ENCODE measurements at places on chromosomes 13 and 19.

DNA sequence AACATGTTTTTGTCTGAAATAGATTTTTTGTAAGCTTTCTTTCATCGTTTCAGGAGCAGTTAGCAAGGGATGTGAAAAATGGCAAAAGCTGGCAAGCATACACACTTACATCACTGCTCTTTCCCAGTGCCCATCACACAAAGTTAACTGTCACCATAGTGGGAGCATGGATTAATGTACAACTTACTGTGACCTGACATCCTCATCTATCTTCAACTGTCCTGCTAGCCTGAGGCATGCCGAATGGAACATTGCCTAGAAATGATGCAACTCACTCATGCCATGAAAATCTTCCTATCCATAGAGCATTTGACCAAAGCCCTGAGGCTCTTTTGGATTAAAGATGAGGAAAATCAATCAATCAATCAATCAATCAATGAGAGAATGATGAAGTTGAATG lies 491.7 kb upstream of the SLC10A2 start:
- no peak for DNase-seq

DNA sequence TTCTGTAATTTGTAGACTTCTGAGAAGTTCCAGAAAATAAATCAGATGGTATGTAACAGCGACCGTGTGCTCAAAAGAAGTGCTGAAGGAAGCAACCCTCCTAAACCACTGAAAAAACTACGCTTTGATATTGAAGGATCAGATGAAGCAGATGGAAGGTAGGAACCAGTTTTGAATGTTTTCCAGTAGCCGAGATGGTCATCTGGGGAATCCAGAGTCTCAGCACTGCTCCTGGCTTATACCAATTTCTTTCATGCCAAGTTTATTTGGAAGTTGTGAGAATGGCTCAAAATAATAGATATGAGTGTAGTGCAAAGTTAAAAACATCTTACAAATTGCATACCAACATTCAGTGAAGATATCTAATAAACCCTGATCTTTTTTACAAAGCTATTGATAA lies 56.2 kb downstream of the RCBTB2 start:
- DNase-seq, result no peak

- DNase-seq, result no peak
Observed at GRCh38 chr19:4035582-4035981, 28.0 kb downstream of the PIAS4 start.

GRCh38 chr13:46571189-46571908 lies 18.4 kb downstream of the LRCH1 start:
- no peak for DNase-seq

DNA sequence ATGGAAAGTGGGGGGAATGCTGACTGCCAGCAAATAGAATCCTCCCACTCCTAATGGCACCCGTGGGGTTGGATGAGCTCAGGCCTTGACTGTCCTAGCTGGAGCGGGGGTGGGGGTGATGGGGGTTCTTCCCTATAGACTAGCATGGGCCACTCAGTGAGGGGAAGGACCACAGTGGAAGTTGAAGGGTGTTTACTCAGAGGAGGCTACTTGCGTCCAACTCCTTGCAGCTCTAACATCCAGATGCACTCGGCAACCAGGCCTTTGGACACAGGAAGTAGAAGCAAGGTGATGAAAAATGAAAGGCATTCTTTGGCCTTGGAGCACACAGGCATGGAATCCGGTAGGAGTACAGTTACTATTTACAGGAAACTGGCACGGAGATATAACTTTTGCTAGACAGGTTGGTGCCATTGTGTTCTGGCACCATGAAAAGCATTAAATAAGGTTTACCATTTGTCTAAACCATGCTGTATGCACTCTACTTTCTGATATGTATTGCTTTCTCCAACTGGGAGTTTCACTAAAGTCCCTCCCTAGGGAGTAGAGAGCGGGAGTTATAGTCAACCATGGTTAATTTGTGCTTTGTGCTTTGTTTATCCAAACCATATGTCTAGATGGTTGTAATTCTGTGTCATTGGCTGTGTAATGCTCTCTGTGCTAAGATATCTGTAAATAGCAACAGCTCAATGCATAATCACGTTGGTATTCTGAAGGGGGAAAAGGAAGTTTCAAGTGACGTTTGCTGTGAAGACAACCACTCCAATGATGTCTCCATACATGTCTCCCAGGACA lies 125.3 kb downstream of the TSHZ3 start:
- DNase-seq, result no peak

Data from tibial artery (tissue), 4 donors.